ENCODE measurements at places on chromosomes 7 and 10.

DNA sequence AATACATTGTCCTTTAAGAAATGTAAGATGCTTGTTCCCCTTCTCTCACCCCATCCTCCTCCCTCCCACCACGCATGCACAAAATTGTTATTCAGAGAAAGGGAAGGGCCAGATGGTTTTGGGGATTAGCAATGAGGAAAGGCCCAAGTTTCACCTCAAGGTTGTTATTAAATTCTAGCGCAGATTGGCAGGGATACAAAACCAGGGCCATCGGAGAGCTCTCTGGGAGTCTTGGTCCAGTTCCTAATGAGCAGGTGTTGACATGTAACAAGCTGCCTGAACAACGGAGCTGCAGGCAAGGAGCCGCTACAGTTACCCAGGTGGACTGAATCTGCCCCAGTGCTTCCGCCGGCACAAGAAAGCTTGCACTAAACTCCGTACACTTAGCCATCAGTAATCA is 9.7 kb upstream of the ANK3 start:
- no peak for DNase-seq

DNA sequence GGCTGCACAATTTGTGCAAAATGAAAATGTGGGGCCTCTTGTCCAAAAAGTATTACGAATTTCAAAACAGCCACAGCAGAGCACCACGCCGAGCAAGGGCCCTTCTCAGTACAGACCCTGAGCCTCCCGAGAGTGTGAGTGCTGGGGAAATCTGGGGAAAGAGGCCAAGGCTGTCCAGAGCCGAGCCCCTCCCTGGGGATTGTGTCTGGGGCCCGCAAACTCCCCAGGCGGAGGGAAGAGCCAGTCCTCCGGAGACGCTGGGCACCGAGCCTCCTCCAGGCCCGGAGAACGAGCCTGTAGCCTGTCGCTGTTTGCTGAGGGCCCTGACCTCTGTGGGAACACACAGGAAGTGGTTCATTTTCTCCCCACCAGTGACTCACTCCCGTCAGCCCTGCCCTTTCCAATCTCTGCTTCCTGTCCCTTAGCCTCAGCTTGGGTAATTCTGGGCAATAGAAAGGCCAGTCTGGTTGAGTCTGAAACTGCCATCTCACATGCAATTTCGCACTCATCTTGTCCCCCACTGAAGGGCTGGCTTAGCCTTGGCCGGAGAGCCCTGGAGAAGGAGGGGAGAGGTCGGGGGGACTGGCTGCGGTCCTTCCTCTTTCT is 19.5 kb upstream of the GNA12 start:
- peak; percentile 92 for DNase-seq

GRCh38 chr10:30534465-30535144 is 94.9 kb downstream of the LYZL2 start:
- peak; percentile 32 for DNase-seq

- DNase-seq = no peak
These were observed 42.4 kb downstream of the SORBS1 start for GRCh38 chr10:95518455-95519452.

DNA sequence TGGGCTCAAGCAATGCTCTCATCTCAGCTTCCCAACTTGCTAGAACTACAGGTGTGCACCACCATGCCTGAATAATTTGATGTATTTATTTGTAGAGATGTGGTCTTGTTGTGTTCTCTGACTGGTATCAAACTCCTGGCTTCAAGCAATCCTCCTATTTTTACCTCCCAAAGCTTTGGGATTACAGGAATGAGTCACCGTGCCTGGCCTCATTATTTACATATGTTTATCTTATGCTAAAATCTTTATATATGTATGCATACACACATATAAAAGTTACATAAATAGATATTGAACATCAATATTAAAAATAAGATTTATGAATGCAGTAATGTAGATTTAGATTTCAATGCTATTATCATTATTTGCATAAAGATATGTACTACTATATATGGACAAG is 1634.5 kb upstream of the LRRTM3 start:
- DNase-seq = no peak

DNA sequence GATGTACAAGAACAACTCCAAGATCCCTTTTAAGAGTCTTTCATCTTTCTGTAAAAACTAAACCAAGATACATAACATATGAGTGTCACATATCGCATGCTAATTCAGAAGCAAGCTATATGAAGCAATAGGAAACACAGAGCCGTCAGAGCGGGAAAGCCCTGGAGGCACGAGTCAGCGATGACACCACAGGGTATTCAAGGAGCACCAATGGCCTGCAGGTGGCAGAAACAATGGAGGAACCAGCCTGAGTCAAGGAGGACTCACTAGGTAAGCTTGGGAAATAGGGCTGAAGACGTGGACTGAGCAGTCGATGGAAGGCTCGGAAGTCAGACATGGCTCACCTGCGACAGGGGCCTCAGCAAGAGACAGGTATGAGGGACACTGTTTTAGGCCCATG is 214.4 kb downstream of the FAM107B start:
- DNase-seq = no peak

- DNase-seq = no peak
These were observed 30.5 kb downstream of the HHEX start for GRCh38 chr10:92719991-92720830.

GRCh38 chr7:140619176-140619575 is 21.4 kb downstream of the DENND2A start:
- DNase-seq = no peak

GRCh38 chr10:29680091-29680490 is 45.3 kb upstream of the SVIL start:
- no peak for DNase-seq

Data from non-pigmented ciliary epithelial cell (primary cell).